ENCODE measurements at places on chromosomes 7 and 10.

- H3K4me3 ChIP-seq, result no peak overlapping the region
- no peaks in the 10 kb centered on the region for H3K36me3 ChIP-seq
- no peaks in the 10 kb centered on the region for H3K27me3 ChIP-seq
- H3K27ac ChIP-seq, result no peak overlapping the region
- no peaks in the 10 kb centered on the region for H3K4me1 ChIP-seq
These were observed 21.4 kb downstream of the DENND2A start for GRCh38 chr7:140619176-140619575.

DNA sequence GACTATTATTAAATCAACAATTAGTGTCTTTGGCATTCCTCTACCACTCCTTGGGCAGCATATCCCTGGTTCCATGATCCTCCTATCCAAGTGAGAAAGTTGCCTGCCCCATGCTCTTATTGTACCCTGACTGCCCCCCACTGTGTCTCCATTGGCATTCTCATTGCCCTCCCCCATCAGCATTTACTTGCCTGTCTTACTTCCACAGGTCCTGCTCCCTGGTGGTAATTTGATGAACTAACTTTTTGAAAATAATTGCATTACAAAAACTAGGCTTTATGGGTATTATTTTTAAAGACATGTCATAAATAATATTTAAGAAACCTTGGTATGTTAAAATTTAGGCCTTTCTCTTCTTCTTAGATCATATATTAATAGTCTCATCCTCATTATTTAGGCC, 346.4 kb downstream of the PCLO start:
- H3K4me3 ChIP-seq, result no peak overlapping the region
- peaks cover 18% of the 10 kb centered on the region for H3K4me1 ChIP-seq
- no peak overlapping the region for H3K27ac ChIP-seq
- H3K36me3 ChIP-seq, result no peaks in the 10 kb centered on the region
- peak; percentile 9 for DNase-seq

- no peaks in the 10 kb centered on the region for H3K36me3 ChIP-seq
- H3K4me1 ChIP-seq, result peaks cover 24% of the 10 kb centered on the region
- H3K27me3 ChIP-seq, result no peaks in the 10 kb centered on the region
- H3K4me3 ChIP-seq, result no peak overlapping the region
These were observed 91.4 kb downstream of the MTERF1 start for GRCh38 chr7:91789086-91789485.

DNA sequence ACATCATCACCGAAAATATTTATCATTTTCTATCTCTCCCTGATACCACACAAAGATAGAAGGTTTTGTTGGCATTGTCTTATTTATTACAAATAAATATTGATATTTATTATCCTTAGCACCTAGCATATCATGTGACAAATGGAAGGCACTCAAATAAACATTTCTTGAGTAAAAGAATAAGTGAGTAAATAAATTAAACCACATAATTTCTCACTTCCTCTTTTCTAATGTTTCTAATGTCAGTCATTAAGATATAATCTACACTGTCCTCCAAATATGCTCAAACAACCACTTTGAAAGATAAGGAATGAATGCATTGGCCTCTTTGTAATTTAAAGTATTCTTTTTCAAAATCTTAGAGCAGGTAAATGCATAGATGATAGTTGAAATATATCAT, 1027.8 kb upstream of the LRRTM3 start:
- DNase-seq, result no peak
- H3K27me3 ChIP-seq, result no peaks in the 10 kb centered on the region
- no peak overlapping the region for H3K4me3 ChIP-seq
- H3K27ac ChIP-seq, result no peak overlapping the region

DNA sequence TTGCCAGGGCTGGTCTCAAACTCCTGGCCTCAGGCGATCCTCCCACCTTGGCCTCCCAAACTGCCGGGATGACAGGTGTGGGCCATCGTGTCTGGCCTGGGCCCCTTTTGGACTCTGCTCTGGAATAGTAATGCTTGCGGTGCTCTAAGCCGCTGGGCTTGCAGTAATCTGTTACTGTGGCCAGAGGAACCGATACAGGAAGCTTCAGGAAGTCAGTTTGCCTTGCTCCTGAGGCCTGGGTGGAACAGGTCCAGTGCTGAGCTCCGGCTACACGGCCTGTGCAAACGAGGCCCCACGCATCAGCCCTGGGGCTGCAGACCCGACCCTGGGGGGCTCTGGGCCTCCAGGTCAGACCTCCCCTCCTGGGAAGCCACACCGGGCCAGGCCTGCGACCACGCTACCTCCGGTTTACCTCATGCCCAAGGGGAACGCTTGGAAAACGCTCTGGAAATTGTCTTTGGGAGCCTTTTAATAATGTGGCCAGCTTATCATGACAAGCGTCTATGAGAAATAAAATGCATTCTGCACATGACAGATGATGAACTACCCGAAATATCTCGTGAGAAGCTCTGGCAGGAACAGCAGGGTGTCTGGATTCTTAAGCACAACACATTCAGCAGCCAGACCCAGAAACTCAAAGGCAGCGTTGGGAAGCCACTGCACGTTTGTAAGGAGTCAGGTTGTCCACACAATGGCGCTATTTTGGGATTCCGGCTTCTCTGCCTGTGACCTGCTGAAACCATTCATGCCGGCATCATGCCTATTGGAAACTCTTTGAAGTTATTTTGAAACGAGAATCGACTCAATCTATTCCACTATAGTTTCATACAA, 10.1 kb upstream of the ADAP1 start:
- peaks cover 31% of the 10 kb centered on the region for H3K36me3 ChIP-seq
- no peaks in the 10 kb centered on the region for H3K27me3 ChIP-seq
- H3K27ac ChIP-seq, result peak overlapping the region; percentile 69

- no peak overlapping the region for H3K4me3 ChIP-seq
- peak; percentile 78 for DNase-seq
- no peaks in the 10 kb centered on the region for H3K27me3 ChIP-seq
- H3K36me3 ChIP-seq, result peaks cover 5% of the 10 kb centered on the region
These were observed 2.6 kb downstream of the MRPS33 start for GRCh38 chr7:141012044-141012685.

DNA sequence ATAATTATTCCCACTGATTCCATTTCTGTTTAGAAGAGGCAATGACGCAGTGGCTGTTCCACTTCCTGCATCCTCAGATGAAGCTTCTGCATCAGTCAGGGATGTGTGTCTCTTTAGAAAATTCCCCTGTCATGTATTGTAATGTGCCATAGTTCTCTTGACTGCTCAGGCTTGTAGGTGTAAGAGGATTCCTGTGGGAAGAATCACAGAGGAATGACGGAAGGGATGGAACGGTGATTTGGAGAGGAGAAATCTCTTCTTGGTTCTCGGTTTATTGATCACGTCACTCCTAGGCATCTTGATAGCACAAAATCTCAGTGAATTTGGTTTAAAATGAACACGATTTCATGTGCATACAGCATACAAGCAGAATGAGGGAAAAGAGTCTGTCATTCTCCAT, 69.8 kb upstream of the PRKCQ start:
- H3K36me3 ChIP-seq, result no peaks in the 10 kb centered on the region
- no peaks in the 10 kb centered on the region for H3K4me1 ChIP-seq
- DNase-seq, result no peak

- no peak overlapping the region for H3K27ac ChIP-seq
- H3K27me3 ChIP-seq, result no peaks in the 10 kb centered on the region
- H3K36me3 ChIP-seq, result no peaks in the 10 kb centered on the region
- no peak overlapping the region for H3K4me3 ChIP-seq
- H3K4me1 ChIP-seq, result peaks cover 58% of the 10 kb centered on the region
- DNase-seq, result no peak
These were observed 43.1 kb downstream of the SYPL1 start for GRCh38 chr7:106068986-106069385.

GRCh38 chr10:1578392-1579140, 158.8 kb downstream of the ADARB2 start:
- H3K27ac ChIP-seq, result no peak overlapping the region
- no peaks in the 10 kb centered on the region for H3K36me3 ChIP-seq
- H3K27me3 ChIP-seq, result peaks cover 64% of the 10 kb centered on the region
- no peaks in the 10 kb centered on the region for H3K4me1 ChIP-seq

DNA sequence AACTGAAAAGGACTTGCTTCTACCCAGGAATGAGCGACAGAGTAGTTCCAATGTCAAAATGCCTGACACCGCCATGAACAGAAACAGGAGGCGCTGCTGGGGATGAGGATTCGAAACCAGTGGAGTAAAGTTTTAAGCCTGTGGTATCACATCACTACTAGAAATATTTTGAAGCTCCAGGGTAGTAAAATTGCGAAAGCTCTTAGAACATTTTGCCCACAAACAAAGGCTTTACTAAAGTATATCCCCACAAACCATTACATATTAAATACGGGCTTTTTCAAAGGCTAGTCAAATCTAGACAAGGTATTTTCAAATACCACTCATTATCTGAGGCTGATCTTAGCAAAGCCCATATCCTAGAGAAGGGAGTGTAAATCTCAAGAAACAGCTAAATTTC, 2.4 kb downstream of the PRDX3 start:
- no peak overlapping the region for H3K4me3 ChIP-seq
- H3K4me1 ChIP-seq, result peaks cover 21% of the 10 kb centered on the region
- no peak overlapping the region for H3K27ac ChIP-seq
- H3K27me3 ChIP-seq, result no peaks in the 10 kb centered on the region

- H3K27ac ChIP-seq, result no peak overlapping the region
- no peak overlapping the region for H3K4me3 ChIP-seq
- DNase-seq, result no peak
- no peaks in the 10 kb centered on the region for H3K27me3 ChIP-seq
- peaks cover 5% of the 10 kb centered on the region for H3K4me1 ChIP-seq
- H3K36me3 ChIP-seq, result no peaks in the 10 kb centered on the region
These were observed 2.4 kb upstream of the ZNF33B start for GRCh38 chr10:42640610-42641229.

GRCh38 chr7:39969431-39969830, 19.4 kb downstream of the CDK13 start:
- H3K4me3 ChIP-seq, result no peak overlapping the region
- H3K4me1 ChIP-seq, result no peaks in the 10 kb centered on the region
- no peak overlapping the region for H3K27ac ChIP-seq
- no peak for DNase-seq
- H3K36me3 ChIP-seq, result no peaks in the 10 kb centered on the region
- H3K27me3 ChIP-seq, result no peaks in the 10 kb centered on the region

DNA sequence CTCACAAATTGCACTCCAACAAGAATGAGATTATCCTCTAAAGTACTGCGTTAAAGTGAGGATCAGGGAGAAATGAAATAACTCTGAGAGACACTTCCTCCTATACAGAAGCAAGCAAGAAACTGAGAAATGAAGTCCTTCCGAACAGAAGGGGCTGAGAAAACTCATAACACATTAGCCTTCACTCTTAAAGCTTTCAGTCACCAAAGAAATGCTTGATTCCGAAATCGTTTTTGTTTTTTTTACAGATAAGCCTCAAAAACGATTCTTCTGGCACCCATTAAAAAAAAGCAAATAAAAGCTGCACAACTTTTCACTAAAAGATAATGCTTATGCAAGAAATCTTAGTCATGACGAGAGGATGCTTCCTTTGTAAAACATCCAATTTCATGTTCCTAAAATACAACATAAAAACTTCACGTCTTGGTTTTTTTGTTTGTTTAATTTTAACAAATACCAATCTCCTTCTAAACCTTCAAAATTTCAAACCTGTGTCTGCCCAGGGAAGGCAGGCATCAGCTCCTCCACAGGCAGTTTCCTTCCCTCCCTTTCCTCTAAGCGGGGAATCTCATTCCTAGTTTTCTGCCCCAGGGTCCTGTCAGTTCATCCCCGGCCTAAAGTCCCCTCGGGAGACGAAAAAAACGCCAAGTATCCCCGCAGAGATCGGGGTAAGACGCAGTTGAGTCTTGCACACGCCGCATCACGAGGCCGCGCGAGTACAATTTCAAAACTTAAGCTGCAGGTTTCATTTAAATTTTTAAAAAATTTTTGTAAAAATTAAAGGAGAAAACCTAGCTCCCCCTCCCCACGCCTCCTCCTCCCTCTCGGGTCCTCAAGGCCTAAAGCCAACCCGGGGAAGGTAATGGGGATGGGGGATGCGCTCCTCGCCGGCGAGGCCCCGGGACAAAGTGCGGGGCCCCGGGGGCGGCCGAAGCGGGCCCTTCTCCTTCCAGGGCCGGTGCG, 1.1 kb downstream of the BAZ1B start:
- H3K4me3 ChIP-seq, result peak overlapping the region; percentile 92
- H3K27ac ChIP-seq, result peak overlapping the region; percentile 96
- peak; percentile 45 for DNase-seq
- H3K36me3 ChIP-seq, result peaks cover 29% of the 10 kb centered on the region
- H3K27me3 ChIP-seq, result no peaks in the 10 kb centered on the region

DNA sequence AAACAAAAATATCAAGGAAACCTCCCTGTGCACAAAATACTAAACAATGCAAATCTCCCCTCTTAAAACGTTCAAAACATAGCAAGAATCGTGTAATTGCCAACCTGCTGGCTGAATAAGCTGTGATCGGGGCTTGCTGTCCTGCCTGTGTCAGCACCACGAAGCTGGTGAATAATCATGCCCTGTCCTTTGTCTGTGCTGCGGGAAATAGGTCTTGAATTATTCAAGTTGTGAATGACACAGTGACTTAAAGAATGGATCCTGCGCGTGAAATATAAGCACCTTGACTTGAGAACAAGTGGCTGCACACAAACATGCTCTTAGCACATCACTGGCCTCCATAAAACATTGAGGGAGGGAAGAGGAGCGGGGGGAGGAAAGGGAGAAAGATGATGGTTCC, 130.2 kb downstream of the OAT start:
- H3K27ac ChIP-seq, result no peak overlapping the region
- no peak overlapping the region for H3K4me3 ChIP-seq
- peaks cover 6% of the 10 kb centered on the region for H3K4me1 ChIP-seq
- DNase-seq, result no peak
- H3K27me3 ChIP-seq, result no peaks in the 10 kb centered on the region

DNA sequence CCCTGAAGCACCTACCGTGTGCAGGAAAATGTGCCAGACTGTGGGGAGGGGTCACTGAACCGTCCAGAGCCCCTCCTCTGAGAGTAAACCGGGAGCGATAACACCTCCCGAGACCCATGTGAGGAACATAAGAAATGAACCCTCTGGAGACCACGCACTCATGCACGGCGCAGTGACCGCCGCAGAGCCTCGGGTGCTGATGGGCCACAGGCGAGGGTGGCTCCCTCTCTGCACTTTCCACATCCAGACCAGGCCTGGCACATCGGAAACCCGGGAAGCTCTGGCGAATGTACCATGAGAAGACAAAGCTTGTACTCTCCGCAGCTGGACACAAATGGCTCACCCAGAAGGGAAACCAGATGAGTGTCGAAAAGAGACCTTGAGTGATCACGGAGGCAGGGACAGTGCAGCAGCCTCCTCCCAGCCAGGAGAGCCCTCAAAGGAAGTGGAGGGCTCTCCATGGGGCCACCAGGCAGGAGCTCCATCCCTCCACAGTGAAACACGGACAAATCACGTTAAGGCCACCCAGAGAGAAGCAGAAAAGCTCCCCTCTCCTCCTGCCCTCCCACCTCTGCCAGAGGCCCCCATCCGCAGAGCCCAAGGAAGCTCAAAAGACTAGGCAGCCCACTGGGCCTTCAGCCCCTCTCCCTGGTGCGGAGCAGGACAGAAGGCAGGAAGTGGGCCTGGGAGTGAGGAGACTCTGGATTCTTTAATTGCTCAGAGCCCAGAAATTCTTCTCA, 178.1 kb upstream of the PPP2R2D start:
- H3K4me1 ChIP-seq, result no peaks in the 10 kb centered on the region
- no peak overlapping the region for H3K27ac ChIP-seq
- H3K4me3 ChIP-seq, result no peak overlapping the region
- H3K27me3 ChIP-seq, result no peaks in the 10 kb centered on the region
